ENCODE measurements at places on chromosomes 7 and 10. TPM values are rescaled to one million over a fixed set of nuclear protein-coding genes. Genes with fewer than 3 reads are reported as not detected.

DNA sequence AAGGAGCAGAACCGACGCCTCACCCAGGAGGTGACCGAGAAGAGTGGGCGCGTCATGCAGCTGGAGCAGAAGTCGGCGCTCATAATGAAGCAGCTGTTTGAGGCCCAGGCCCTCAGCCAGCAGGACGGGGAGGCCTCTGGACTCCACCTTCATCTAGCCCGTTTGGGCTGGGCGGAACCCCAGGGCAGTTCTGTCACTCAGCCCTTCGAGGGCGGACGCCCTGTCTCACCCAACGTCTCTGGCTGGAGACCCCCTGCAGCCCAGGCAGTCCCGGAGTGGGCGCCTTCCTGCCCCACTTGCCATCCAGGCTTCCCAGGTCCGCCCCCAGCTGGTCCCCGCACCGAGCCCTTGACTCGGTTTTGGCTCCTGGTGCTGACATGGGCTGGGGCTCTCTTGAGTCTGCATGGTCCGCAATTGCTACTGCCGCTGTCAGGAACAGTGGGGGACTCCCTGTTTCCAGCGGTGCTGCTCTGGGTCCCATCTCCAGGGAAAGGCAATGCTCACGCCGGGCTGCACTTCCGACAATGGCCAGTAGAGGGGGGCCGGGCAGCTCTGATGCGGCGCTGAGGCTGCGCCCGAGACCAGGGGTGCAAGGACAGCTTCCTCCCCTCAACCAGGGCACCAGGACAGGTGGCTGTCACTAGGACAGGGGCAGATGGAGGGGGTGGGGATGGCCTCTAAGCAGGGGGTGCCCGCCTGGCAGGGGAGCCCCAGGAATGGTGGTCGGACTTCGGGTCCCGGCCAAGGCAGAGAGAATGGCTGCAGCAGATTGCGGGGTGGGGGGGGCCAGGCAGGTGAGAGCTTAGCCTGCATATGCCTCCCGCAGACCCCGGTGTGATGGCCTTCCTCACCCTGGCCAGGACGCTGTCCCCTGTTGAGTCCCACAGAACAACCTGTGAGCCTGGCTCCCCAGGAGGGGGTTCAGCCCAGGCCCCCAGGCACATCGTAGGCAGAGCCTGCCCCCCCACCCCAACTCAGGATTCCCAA, 71.2 kb upstream of the KCTD7 start:
- H3K36me3 ChIP-seq, result no peaks in the 10 kb centered on the region
- H3K27ac ChIP-seq, result no peak overlapping the region
- H3K4me1 ChIP-seq, result no peaks in the 10 kb centered on the region
- peak overlapping the region; percentile 28 for H3K4me3 ChIP-seq
- no peaks in the 10 kb centered on the region for H3K27me3 ChIP-seq

- no peak for DNase-seq
- no peaks in the 10 kb centered on the region for H3K4me1 ChIP-seq
- H3K4me3 ChIP-seq, result no peak overlapping the region
Observed at GRCh38 chr10:107687701-107688100, 523.2 kb upstream of the SORCS1 start.

DNA sequence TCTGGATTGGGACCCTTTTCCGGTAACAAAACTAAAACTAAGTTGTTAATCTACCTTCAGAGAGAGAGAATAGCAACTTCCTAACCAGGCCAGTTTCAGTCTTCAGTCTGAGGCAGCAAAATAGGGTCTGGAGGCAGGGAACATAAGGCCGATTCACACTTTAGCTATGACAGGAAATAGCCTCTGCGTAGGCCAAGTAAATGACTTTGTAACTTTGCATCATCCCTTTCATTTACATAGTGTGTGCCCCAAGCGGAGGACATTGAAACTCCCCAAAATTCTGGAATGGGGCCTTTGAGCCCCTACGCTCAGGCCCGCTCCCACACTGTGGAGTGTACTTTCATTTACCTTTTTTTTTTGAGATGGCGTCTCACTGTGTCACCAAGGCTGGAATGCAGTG, 1.7 kb upstream of the UPP1 start:
- H3K4me3 ChIP-seq, result no peak overlapping the region
- no peak for DNase-seq
- H3K36me3 ChIP-seq, result no peaks in the 10 kb centered on the region
- H3K27me3 ChIP-seq, result no peaks in the 10 kb centered on the region

The CUZD1 gene
- total RNA-seq, result 0.48 TPM

GRCh38 chr10:112526906-112527305, 79.9 kb downstream of the VTI1A start:
- no peaks in the 10 kb centered on the region for H3K36me3 ChIP-seq
- no peak for DNase-seq
- H3K4me1 ChIP-seq, result no peaks in the 10 kb centered on the region
- no peak overlapping the region for H3K27ac ChIP-seq

The FZD1 gene
- 36.1 TPM for total RNA-seq

The CPED1 gene
- 14.3 TPM for total RNA-seq

GRCh38 chr7:151085329-151085690, 965 bp upstream of the AGAP3 start:
- no peaks in the 10 kb centered on the region for H3K27me3 ChIP-seq
- H3K36me3 ChIP-seq, result no peaks in the 10 kb centered on the region
- peaks cover 13% of the 10 kb centered on the region for H3K4me1 ChIP-seq

DNA sequence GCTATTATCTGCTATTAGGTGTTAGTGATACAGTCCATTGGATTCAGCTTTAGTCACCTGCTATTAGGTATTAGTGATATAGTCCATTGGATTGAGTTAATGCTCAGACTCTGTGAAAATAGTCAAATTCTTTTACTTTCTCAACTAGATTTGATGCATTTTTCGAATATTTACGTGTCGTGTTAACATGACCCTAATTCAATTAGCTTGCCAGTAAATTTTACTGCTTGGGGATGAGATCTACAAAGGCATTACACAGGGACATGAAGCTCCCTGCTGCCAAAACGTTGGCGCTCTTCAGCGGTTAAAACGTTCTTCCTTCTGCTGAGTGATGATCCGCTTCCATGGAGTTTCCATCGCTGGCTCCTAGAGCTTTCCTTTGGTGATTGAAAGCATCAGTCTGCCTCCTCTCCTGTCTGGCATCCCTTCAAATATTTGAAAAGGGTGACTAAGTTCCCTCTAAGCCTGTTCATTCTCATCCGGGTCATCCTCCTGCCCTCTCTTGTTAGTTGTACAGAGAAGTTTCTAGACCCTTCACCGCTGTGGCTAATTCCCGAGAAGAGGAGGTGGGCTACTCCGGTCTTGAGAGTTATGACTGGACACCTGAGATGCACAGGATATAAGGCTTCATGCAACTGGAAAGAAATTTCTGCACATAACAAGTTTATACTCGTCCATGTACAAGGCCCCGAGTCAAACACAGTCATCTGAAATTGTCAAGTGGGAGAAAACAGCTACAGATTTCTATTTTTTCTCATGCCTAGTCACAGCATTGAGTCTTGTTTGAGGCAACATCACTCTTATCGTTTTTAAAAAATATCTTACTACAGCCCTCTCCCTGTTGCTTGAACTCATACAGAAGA, 254.0 kb downstream of the KLF6 start:
- H3K4me1 ChIP-seq, result no peaks in the 10 kb centered on the region
- H3K4me3 ChIP-seq, result no peak overlapping the region
- no peak overlapping the region for H3K27ac ChIP-seq

The PAX2 gene
- under 0.01 TPM for total RNA-seq

The CHRM2 gene
- not detected for total RNA-seq

GRCh38 chr7:152148706-152149105, 123.2 kb downstream of the GALNT11 start:
- peaks cover 19% of the 10 kb centered on the region for H3K36me3 ChIP-seq
- no peak overlapping the region for H3K4me3 ChIP-seq
- no peaks in the 10 kb centered on the region for H3K4me1 ChIP-seq
- no peak overlapping the region for H3K27ac ChIP-seq

DNA sequence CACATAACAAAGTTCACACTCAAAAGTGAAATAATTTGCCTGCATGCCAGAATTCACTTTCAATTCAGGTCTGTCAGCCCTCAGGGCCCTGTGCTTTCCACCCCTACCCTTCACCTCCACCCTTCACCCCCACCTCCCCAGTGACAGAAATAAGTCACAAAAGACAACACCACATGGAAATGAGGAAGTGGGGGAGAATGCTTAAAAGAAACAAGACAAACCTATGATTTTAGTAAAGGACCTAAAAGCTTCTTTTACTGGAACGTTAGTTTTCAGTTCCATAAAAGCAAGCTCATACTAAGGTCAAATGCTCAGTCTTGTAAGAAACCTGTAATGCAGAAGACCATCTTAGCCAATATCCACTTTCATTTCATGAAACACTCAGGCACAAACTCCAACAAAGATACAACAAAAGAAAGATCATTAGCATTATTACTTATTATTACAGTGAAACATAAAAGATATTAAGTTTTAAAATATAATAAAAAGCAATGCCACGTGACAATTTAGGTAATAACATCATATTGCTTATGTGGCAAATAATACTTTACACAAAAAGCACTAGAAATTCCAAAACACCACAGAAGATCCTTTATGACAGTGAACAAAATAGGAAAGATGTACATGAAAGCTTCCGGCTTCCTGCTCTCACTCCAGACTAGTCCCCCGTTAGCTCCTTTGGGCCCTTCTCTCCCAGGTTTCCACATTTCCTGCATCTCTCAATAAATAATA, 112.1 kb downstream of the LMBR1 start:
- no peaks in the 10 kb centered on the region for H3K36me3 ChIP-seq
- no peak overlapping the region for H3K4me3 ChIP-seq
- no peaks in the 10 kb centered on the region for H3K4me1 ChIP-seq

- no peaks in the 10 kb centered on the region for H3K36me3 ChIP-seq
- H3K27me3 ChIP-seq, result no peaks in the 10 kb centered on the region
- no peak overlapping the region for H3K27ac ChIP-seq
Observed at GRCh38 chr10:21649454-21649872, 115.4 kb downstream of the MLLT10 start.

GRCh38 chr10:114103284-114103683, 59.6 kb downstream of the ADRB1 start:
- no peaks in the 10 kb centered on the region for H3K4me1 ChIP-seq
- H3K4me3 ChIP-seq, result no peak overlapping the region
- H3K27ac ChIP-seq, result no peak overlapping the region
- no peaks in the 10 kb centered on the region for H3K27me3 ChIP-seq
- H3K36me3 ChIP-seq, result no peaks in the 10 kb centered on the region
- no peak for DNase-seq

The CCDC7 gene
- 34.7 TPM for total RNA-seq

DNA sequence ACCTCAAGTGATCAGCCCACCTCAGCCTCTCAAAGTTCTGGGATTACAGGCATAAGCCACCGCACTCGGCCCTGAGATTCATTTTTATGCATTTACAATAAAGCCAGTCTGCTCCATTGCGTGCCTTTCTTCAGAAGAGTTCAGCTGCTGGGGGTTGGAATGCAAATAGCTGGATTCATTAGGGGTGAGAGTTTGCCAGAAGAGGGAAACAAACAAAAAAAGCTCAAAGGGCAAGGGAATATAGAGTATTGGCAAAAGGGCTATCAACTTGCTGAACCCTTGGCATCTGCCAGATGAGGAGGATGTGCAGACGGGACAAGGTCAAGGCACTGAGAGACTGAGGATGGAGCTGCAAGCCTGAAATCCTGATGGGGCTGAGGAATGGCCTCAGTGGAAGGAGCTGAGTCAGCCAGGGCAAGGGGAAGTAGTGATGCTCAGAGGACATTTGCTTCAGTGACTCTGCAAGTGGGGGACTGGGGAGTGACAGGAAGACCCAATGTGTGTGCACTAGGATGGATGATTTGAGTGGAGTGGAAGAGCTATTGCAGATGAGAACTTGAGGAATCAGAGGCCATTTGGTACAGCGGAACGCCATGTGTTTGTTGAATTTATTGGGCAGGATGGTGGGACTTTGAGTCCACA, 75.0 kb upstream of the ARMC3 start:
- no peak for DNase-seq
- peaks cover 8% of the 10 kb centered on the region for H3K4me1 ChIP-seq
- no peaks in the 10 kb centered on the region for H3K27me3 ChIP-seq
- no peak overlapping the region for H3K27ac ChIP-seq
- H3K4me3 ChIP-seq, result no peak overlapping the region
- no peaks in the 10 kb centered on the region for H3K36me3 ChIP-seq

The TMEM184A gene
- 8.2 TPM for total RNA-seq

DNA sequence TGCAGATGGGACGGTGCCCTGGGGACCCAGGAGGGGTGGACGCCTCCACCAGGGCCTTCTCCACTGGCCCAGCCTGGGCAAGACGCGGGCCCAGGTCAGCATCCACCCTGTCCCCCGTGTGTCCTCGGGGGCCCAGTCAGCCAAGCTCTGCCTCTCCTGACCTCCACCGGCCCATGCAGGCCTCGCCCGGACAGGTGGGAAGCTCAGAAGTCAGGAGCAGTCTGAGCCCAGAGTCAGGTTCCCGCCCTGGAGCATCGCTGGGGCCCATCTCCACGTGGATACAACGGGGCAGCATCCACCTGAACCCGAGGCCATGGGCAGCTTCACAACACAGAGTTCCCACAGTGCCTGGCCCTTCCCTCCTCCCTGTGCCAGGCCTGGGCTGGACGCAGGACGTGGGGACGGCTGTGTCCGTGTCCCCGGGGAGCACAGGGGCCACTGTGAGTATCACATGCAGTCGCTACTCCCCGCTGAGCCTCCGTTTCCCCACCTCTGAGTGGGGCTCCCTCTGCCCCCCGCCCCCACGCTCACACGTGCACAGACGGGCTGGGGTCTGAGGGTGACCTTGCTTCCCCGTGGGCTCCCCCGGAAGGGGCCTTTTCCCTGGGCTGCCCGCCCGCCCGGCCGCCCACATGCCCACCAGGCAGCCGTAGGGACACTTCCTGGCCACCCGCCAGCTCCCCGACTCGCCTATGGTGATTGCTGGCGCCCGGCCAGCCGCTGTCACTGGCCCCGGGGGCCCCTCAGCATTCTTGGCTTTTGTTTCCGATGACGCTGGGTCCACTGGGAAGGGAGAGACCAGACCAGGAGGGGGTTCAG, 64.3 kb downstream of the PDGFA start:
- H3K4me1 ChIP-seq, result peaks cover 8% of the 10 kb centered on the region
- no peaks in the 10 kb centered on the region for H3K36me3 ChIP-seq
- no peak overlapping the region for H3K4me3 ChIP-seq
- no peak for DNase-seq
- H3K27me3 ChIP-seq, result no peaks in the 10 kb centered on the region
- peak overlapping the region; percentile 10 for H3K27ac ChIP-seq

DNA sequence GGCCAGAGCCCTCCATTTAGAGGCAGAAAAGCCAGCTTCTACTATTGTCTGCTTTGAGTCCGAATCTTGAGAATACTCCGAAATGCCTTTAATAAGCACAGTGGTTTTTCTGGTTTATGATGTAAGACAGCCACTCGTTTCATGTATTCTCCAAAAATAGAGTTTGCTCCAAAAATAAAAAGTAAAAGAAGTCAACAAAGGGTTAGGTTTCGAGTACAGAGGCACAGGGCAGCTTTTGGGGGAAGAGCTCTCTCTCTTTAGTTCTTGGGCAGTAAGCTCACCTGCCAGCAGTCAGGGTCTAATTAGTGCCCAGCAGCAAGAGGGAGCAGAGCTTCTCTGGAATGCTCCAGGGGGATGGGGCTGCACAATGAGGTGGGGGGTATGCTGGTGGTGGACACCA, 20.2 kb downstream of the CREB3L2 start:
- no peaks in the 10 kb centered on the region for H3K27me3 ChIP-seq
- H3K27ac ChIP-seq, result peak overlapping the region; percentile 83
- H3K4me3 ChIP-seq, result no peak overlapping the region
- DNase-seq, result no peak

Data from breast epithelium (tissue), 4 donors.